Stimulated activated CD8-positive, alpha-beta memory T cell treated with anti-CD3 and anti-CD28 coated beads, Interleukin-4, amount 100 ng/mL, for 1 hour (primary cell): ENCODE measurements at places on chromosomes 3 and 15.
A peak's percentile ranks its signal among the peaks of the same experiment; 100 is the strongest.

DNA sequence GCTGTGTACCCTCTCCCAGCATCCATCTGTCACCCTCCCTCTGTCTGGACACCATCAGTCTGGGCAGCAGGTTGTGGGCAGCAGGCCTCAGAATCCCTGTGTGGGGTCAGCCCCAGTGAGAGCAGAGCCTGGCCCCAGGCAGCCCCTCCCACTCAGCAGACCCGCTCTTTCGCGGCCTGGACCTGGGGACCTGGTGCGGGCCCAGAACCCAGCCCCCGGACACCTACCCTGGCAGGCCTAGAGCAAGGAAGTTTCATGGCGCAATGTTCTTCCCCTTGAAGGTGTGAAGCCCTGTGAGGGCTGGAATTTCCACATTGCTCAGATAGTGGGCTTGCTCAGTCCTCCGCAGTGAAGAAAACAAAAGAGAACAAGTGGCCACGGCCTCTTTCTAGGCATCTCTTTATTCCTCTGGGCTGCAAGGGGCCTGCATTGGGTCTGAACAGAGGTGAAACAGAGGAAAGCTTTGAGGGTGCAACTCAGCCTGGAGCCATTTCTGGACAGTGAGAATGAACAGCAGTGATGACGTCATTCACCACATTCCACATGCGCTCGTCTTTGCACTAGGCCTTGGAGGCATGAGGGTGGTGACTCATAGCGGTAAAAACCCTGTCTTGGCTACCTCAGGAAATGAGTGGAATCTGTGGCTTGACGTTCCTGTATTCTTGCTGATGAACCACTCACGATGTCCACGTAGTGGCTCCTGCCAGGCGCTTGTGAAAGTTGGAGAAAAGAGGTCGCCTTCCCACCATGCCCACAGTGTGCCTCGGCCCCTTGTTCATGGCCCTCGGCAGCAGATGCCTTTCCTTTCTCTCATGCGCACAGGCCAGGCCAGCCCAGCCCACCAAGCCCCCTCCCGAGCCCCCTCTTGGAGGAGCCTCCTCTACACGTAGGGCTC lies 66.1 kb downstream of the SLC30A4 start:
- DNase-seq: no peak

DNA sequence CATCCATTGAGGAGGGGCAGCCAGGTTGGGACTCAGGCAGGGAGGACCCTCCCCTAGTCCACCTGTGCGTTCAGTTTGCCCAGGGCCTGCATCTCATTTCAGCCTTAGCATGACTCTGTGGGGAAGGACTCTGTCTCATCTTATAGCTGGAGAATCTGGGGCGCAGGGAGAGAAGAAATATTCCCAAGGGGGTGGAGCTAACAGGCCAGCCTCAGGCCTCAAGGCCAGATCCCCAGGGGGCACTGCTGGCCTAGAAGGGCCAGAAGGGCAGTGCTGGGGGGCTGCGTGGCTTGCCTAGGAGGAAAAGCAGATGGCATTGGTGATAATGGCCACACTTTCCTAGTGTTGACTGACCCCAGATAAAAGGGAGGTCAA lies 10.9 kb downstream of the AMOTL2 start:
- no peak for DNase-seq

DNA sequence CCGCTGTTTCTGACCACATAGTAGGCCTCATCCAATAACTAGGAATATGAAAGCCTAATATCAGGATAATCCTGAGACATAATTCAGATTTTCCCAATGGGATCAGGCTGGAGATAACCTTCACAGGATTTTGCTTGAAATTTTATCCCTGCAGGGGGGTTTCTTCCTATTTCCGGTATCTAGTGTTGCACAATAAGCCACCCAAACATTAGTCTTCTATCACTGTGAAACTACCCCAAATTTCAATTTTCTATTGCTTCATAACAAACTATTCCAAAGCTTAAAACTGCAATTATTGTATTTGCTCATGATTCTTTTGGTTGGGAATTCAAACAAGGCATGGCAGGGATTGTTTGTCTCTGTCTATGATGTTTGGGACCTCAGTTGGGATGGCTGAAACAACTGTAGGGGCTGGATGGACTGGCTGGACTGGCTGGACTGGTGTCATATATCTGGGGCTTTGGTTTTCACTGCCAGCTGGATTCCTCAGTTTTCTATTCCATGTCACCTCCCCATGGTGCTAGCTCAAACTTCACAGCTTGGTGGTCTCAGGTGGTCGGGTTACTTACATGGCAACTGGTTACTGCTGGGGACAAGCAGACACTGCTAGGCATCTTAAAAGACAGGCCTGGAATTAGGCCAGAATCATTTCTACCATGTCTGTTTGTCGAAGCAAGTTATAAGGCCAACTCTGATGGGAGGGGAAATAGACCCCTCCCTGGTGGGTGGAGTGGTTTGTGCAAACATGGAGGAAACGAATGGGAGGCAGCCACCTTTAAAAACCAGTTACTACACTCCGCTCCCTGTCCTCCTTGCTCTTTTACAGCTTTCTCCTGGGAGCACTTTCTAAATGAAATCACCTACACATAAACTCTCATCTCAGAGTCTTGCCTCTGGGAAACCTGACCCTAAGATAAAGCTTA lies 88.2 kb upstream of the STT3B start:
- DNase-seq: no peak

- DNase-seq: no peak
These were observed 795.4 kb downstream of the AGBL1 start for GRCh38 chr15:86875067-86875466.

DNA sequence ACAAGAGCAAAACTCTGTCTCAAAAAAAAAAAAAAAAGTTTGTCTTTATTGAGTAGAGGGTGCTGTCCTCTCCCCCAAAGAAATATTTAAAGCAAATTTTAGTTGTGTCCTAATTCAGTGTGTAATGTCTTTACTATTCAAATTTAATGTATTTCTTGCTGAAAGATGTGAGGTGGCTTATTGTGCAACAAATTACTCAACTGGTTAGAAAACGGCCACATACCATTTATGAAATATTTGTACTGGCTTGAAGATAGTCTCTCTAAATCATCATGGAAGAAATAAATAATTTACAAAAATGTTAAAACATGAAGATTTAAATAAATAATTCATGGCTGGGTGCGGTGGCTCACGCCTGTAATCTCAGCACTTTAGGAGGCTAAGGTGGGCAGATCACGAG lies 63.0 kb downstream of the SLTM start:
- DNase-seq: no peak

GRCh38 chr15:63381301-63382204 lies at the start of gene CA12:
Gene CA12 (minus strand): TSS chr15:63381846. CDS start chr15:63381720, 126 bp downstream.
- no peak for DNase-seq

- DNase-seq: no peak
These were observed 1306.3 kb upstream of the EPHA6 start for GRCh38 chr3:95508124-95508523.

- DNase-seq: no peak
These were observed 101.4 kb upstream of the LRIG1 start for GRCh38 chr3:66602237-66602636.

DNA sequence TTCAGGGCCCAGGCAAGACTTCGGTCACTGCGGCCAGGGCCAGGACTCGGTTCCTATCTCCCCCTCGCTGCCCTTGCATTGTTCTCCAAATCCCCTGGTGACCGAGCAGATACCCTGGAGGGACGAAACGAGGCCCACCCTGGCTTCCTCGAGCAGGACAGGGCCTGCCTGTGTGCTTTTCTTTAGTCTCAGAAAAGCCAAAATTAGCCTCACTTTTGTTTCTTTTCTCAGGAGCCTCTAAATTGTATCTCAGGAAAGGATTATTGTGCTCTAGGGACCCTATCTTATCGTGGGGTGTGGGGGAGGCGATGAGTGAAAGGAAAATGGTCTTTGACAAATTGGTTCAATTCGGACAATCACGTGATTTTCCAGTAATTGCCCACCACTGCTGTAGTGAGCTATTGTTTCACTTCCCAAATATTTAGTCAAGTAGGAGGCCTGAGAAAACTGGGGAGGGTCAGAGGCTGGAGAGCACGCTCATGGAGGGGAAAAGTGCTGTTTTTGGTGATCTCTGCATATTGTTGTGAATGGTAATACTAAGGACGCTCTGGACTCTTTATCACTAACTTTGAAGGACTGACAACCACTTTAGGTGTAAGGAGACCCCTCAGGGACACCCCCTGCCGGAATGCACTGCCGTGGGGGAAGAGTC lies 61.6 kb downstream of the TMEM44 start:
- DNase-seq: no peak

- DNase-seq: no peak
These were observed 64.0 kb downstream of the TMEM212 start for GRCh38 chr3:171906951-171907676.

DNA sequence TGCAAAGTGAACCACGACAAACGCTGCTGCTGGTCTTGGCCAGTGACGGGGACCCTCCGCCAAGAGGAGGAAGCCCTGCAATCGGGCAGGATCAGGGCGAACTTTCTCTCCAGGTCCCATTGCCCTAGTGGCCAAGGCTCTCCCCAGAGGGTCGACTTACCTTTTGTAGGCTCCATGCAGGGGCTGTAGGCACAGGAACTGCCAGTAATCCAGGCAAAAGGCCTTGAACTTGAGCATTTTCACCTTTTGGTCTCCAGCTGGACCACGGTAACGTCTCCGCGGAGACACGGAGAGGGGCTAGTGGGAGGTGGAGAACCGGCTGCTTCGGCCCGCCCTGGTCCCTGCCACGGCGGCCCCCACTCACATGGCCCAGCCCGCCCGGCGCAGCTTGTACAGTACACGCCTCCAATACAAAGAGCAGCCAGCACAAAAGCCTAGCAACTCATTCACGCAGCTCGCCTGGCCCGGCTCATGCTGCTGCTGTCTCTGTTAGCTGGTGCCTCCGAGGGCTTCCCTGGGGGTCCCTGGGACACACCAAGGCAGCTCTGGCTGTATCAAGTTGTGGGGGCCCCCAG lies 31.0 kb downstream of the IQSEC1 start:
- DNase-seq: no peak

GRCh38 chr3:175495331-175495730 lies 636.2 kb downstream of the NAALADL2 start:
- DNase-seq: no peak

DNA sequence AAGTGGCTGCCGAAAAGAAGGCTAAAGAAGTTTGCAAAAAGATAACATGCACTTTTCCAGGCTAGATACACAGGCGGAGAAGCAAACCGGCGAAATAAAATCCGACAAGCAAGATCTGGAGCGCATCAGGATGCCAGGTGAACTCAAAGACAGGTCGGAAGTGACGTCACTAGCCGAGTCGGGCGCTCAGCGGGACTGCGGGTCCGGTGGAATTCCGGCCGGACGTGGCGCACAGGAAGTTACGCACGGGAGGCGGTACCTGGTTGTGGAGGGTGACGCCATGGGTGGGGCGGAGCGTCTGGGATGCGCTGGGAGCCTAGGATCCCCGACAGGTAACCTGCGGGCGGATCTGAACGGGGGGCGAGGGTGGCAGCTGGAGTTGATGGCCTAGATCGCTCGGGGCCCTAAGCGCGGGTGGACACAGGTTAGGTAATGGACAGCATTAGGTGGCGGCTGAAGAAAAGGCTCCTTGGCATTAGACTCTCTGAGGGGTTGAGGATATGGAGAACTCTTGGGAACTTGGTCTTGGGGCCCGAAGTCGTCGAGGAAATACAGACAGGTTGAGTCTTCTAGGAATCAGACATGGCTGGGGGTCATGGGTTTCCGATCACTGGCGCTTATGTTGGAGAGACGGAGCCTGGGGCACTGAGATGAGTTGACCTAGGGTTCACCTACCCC lies 29.0 kb upstream of the EHHADH start:
- DNase-seq: peak; percentile 87

DNA sequence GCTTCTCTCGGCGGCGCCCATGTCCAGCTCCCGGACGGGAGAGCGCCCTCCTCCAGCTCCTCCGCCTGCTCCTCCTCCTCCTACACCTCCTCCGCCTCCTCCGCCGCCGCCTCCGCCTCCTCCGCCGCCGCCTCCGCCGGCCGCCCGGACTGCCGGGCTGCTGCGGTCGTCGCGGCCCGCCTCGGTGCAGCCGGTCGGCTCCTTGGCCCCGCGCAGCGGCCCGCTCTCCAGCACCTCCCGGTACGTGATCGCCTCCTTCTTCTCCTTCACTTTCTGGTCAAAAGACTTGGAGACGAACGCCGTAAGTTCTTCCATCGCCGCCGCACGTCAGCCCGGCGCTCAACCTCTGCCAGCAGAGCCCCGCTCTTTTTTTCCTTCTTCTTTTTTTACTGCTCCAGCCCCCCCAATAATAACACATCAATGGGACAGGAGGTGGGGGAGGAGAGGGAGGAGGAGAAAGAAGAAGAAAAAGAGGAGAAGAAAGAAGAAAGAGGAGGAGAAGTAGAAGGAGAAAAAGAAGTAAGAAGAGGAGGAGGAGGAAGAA lies 438 bp downstream of the SHOX2 start:
- no peak for DNase-seq

GRCh38 chr3:181879926-181880325 lies 168.2 kb downstream of the SOX2 start:
- no peak for DNase-seq

- DNase-seq: no peak
These were observed 132.0 kb downstream of the ARNT2 start for GRCh38 chr15:80536231-80536630.

GRCh38 chr15:90680371-90680935 lies 36.7 kb upstream of the BLM start:
- DNase-seq: no peak

GRCh38 chr15:55221090-55222011 lies 24.6 kb upstream of the RSL24D1 start:
- DNase-seq: no peak

- no peak for DNase-seq
These were observed 61.9 kb downstream of the MDFIC2 start for GRCh38 chr3:70250492-70250891.

DNA sequence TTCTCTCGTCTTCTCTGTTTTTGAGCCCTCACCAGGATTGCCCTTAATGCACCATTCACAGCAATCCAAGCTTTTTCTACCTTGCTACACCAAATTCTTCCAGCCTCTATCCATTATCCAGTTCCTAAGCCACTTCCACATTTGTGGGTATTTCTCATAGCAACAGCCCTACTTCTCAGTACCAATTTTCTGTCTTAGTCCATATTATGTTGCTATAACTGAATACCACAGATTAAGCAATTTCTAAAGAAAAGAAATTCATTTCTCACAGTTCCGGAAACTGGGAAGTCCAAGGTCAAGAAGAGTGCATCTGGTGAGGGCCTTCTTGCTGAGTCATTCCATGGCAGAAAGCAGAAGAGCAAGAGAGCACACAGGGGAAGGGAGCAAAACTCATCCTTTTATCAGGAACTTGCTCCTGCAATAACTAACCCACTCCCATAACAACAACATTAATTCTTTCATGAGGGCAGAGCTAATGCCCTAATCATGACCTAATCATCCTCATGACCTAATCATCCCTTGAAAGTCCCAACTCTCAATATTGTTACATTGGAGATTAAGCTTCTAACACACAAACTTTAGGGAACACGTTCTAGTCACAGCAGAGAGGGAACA lies 9.7 kb upstream of the EIF1B start:
- DNase-seq: no peak
